ENCODE measurements at places on chromosomes 7 and 10. TPM values are rescaled to one million over a fixed set of nuclear protein-coding genes. Genes with fewer than 3 reads are reported as not detected.

IFIT1B gene
- not detected for total RNA-seq

EFCAB10 gene
- total RNA-seq: not detected

FRMPD2 gene
- 1.6 TPM for total RNA-seq

BMI1 gene
- total RNA-seq: 23.3 TPM

PRLHR gene
- total RNA-seq: 0.22 TPM

SFRP5 gene
- total RNA-seq: not detected

LCOR gene
- total RNA-seq: 132 TPM

MSS51 gene
- total RNA-seq: 3.5 TPM

LIPA gene
- 22.0 TPM for total RNA-seq

PDSS1 gene
- total RNA-seq: 11.6 TPM

PRKAR2B gene
- total RNA-seq: 14.6 TPM

HMX2 gene
- total RNA-seq: not detected

FAM241B gene
- 50.1 TPM for total RNA-seq

OPN1SW gene
- total RNA-seq: not detected

ZNF485 gene
- total RNA-seq: 3.4 TPM

MOSPD3 gene
- total RNA-seq: 37.1 TPM

GNGT1 gene
- total RNA-seq: not detected

FOXI2 gene
- 0.17 TPM for total RNA-seq

ENTPD1 gene
- total RNA-seq: not detected

RHBDD2 gene
- total RNA-seq: 85.6 TPM

UBN2 gene
- 34.9 TPM for total RNA-seq

TECTB gene
- not detected for total RNA-seq

VIPR2 gene
- not detected for total RNA-seq

UNCX gene
- 106 TPM for total RNA-seq

ZC3HAV1L gene
- 5.8 TPM for total RNA-seq

CCDC172 gene
- total RNA-seq: not detected

CYP26C1 gene
- total RNA-seq: 0.10 TPM

PNLIPRP3 gene
- total RNA-seq: not detected

CDNF gene
- total RNA-seq: 2.2 TPM

DGKI gene
- total RNA-seq: 19.4 TPM

C7orf57 gene
- not detected for total RNA-seq

KCNIP2 gene
- total RNA-seq: 30.0 TPM

TLL2 gene
- 0.17 TPM for total RNA-seq

GPC2 gene
- total RNA-seq: 530 TPM

CTAGE6 gene
- total RNA-seq: not detected

CD36 gene
- total RNA-seq: 1.7 TPM

CPA2 gene
- total RNA-seq: not detected

PRXL2A gene
- total RNA-seq: 164 TPM
